HS-27A (cell line): ENCODE measurements at places on chromosomes 7 and 10.

GRCh38 chr7:129205126-129205818 is 16.8 kb downstream of the SMO start:
- DNase-seq, result no peak

DNA sequence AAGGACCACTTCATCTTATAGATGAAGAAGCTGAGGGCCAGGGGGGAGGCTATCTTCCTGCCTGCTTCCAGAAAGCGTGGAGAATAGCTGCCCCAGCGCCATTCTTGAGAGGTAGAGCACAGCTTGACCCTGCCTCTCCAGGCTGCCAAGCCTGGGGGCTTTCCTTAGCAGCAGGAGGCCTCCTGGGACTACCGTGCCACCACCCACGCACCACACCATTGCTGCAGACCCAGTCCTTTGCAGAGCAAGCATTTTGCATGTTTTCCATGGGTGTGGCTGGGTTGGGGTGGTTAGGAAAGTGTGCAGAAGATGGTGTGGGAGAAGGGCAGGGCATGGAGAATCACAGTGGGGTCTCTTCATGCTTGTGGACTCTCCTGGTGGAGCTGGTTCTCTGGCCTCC is 64.9 kb downstream of the TBXAS1 start:
- no peak for DNase-seq

- DNase-seq, result no peak
Measured at GRCh38 chr7:13949939-13950338, 39.5 kb downstream of the ETV1 start.

DNA sequence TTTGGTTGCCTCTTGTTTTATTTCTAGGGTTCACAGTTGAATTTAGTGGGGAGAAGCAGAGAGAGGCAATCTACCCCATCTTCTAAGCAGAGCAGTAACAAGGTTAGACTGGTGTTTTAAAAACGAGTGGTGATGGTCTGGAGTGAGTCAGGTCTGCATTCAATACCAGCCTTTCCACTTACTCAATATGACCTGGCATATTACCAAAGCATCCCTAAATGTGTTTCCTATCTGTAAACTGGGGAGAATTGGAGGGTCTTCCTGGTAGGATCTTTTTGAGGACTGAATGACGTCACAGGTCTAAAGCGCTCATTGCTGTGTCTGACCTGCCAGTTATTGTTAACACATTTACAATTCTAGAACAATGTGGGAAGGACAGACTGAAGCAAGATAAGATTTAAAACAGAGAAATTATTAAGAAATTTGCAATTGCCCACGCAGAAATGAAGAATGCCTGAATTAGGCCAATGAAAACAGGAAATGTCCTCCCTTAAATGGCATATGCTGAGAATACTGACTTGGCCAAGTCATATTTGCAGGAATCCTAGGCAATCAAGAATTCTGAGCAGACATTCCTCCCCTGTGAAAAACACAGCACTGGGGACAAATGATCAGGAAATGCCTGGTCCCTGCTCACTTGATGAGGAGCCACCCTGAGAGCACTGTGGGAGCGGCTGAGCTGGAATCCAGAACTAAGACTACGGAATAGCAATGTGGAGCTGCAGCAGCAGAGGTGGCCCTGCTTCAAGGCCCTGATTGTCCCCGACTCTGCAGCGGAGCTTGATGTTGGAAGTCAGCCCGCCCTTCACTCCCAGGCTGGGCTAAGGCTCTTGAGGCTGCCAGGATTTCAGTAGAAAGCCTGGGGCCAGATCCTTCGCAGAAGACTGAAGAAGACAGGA is 184.5 kb upstream of the CXCL12 start:
- DNase-seq, result peak; percentile 66

DNA sequence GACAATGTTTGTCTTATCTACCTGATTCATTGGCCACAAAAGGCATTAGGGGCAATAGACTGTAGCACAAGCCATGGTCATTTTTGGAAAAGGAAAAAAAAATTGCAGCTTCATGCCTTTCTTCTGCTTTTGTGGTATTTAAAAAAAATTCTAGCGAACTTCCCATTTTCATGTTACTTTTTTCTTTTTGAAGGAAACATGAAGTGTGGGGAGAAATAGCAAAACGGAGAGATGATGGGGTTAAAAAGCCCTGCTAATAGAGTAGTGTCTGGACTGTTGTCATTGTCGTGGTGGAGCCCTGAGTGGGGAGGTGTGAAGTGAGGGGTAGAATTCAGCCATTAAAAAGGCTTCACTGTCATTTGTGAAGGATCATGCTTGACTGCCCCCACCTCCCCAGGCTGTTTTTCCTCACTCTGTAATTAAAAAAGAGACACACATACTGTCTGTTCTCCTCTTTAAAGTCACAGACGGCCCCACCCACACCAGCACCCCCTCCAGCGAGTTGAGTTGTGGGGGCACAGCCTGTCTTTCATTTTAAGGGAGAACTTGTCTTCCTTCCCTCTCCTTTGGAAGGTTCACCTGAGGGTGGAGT is 272.4 kb downstream of the CREB5 start:
- no peak for DNase-seq

- DNase-seq, result no peak
Measured at GRCh38 chr10:101837748-101838147, 5.9 kb downstream of the KCNIP2 start.

GRCh38 chr7:2040893-2041270 is 191.9 kb downstream of the MAD1L1 start:
- no peak for DNase-seq

- no peak for DNase-seq
Measured at GRCh38 chr7:71504697-71505441, 372.9 kb downstream of the GALNT17 start.
